ENCODE measurements at places on chromosomes 13 and 19.

DNA sequence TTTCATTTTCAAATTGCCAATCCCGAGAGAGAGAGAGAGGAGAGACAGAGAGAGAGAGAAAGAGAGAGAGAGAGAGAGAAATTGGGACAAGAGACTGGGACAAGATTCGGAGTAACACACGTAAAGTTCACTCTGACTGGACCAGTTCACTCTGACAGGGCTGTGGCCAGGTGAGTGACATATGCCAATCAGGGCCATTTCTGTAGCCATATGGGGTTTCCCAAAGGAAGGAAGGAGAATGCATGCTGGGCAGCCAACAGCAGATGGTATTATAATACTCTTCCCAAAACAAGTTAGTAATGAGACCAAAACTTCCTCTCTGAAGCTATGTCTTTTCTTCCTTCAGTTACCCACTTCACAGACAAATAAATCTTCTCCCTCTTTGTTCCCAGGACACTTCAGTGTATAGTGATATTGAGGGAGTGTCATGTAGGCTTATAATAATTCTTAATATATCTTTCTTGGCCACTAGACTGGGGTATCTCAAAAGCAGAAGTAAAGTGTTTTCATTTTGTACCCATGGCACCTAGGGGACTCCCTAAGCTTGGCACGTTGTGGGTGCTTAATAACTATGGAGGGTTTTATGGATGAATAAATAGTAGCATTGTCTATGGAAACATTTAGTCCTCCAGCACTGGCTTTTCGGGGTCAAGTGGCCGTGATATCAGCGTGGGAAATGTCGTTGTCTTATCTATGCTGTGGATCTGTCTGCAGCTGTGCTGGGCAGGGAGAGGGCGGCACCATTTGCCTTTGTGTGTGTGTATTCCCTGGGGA lies 51.6 kb downstream of the SERP2 start:
- DNase-seq: no peak

DNA sequence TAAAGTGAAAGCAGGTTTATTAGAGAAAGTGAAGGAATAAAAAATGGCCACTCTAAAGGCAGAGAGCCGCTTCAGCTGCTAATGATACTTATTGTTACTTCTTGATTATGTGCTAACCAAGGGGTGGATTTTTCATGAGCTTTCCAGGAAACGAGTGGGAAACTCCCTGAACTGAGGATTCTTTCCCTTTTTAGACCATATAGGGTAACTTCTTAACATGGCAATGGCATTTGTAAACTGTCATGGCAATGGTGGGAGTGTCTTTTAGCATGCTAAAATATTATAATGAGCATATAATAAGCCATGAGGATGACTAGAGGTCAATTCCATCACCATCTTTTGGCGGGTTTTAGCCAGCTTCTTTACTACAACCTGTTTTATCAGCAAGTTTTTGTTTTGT lies 890.0 kb downstream of the UQCRFS1 start:
- no peak for DNase-seq

DNA sequence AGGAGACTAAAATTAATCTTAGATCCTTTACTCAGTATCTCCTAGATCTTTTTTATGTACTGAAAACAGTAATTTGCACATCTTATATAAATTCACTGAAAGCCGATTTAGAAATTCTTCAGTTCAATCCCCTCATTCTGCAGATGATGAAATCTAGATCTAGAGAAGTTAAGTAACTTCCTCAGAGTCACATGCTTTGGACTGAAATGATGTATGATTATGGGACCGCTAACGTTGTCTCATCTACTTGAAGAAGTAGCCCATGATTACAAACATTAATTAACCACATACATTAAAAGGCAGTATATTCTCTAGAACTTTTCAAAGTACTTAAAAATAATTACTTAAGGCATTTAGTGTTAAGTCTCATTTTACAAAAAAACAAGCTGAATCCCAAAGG lies 37.8 kb downstream of the ELF1 start:
- DNase-seq: no peak

DNA sequence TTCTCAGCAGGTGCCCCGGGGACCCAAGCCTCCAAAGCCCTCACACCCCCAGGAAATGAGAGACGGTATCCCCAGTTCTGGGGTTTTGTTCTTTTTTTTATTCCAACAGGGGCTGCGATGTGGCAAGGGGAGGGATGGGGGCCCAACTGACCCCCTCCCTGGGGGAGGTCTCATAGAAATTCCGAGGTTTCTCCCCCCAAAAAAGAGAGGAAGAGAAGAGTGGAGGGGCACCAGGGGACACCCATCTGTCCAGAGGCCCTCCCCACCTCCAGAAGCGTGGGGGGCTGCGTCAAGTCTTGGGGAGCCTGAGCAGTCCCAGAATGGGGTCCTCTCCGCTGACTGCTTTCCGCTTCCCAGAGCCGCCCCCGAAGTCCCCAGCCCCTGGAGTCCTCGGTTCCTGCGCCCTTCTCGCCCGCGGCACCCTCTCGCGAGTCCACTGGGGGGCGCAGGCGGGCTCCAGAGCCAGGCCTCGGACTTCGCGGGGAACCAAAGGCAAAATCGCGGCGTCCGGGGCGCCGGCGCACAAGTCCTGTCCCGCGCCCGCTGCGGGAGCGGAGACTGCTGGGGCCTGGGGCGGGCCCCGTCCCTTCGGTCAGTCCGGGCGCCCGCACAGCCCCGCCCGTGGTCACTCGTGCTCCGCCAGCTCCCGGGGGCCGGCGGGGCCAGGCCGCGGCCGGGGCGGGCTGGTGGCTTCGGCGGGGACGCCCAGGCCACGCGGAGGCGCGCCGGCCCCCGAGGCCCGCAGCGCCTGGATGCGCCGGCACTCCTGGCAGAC lies 4.4 kb upstream of the ATP1A3 start:
- DNase-seq: no peak

DNA sequence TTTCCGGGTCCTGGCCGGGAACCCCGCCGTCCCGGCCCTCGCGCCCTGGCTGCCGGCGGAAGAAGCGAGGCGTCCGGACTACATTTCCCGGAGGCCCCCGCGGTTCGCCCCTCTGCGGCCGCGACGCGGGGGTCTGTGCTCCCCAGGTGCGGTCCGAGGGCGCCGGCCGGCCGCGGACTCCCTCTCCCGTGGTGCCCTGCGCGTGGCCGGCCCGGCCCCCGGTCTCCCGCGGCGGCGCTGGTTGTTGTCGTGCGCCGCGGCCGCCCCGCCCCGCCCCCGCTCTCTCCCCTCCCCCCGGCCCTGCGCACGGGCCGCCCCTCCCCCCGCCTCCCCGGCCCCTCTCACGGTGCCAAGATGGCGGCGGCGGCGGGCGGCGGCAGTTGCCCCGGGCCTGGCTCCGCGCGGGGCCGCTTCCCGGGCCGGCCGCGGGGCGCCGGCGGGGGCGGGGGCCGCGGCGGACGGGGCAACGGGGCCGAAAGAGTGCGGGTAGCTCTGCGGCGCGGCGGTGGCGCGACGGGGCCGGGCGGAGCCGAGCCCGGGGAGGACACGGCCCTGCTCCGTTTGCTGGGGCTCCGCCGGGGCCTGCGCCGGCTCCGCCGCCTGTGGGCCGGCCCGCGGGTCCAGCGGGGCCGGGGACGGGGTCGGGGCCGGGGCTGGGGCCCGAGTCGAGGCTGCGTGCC lies at the start of gene KMT2B:
Gene KMT2B, plus strand, starts transcription at position 339 of the 680 bp plus-strand sequence. Its CDS starts 16 bp downstream, at position 355.
- no peak for DNase-seq

- DNase-seq: peak; percentile 34
These were observed 671 bp downstream of the ZDHHC20 start for GRCh38 chr13:21458451-21458812.

- DNase-seq: no peak
These were observed 62.7 kb upstream of the PCDH17 start for GRCh38 chr13:57568865-57569264.

DNA sequence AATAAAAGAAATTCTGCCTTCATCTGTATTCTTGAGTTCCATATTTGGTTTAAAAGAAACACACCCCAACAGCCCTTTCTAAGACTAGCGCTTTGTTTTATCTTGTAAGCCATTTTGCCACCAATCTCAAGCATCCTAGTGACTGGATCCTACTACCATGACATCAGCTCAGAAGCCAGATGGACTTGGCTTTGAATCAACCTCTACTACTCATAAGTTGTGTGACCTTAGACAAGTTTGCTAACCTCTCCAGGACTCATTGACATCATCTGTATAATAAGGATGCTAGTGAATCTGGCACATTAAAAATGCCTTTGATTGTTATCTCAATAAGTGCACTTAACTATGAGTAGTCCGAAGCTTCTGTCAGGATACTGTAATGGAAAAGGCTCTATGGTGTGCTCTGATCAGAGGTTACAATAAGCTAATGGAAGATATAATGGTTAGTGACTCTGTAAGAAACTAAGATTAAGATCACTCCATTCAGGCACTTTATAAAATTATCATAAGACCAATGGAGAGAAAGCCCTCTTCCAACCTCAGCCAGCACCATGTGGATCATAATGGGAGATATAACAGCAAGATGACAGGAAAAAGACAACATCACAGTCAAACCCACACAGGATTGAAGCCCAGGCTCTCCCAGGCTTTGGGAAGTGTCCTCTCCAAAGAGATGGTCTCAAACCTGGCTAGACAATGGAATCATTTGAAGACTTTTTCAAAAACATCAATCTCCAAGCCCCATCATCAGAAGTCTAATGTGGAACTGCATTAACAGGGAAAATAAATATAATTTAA lies 180.6 kb upstream of the MIR17HG start:
- no peak for DNase-seq

- no peak for DNase-seq
These were observed 1.2 kb upstream of the TOMM40 start for GRCh38 chr19:44889830-44890365.

- DNase-seq: no peak
These were observed 2.6 kb downstream of the HMG20B start for GRCh38 chr19:3575260-3575741.

DNA sequence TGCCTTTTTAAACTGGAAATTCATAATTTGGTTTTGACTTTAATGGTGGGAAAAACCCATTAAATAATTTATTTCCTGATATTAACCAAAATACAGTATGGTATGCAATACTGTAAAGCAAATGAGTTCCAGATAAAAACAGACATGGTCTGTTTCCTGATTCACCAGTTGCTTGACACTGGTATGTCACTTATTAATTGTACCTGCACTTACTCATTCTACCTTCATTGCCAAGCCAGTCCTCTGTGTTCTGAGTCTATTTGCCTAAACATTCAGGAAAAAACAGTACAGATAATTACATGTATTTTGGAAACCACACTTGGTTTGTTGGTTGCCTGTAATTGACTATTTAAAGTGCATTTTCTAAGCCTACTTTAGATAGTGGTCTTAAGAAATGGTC lies 159.3 kb downstream of the TNFRSF19 start:
- no peak for DNase-seq

- DNase-seq: no peak
These were observed 51.4 kb upstream of the PSG8 start for GRCh38 chr19:42816894-42817293.

DNA sequence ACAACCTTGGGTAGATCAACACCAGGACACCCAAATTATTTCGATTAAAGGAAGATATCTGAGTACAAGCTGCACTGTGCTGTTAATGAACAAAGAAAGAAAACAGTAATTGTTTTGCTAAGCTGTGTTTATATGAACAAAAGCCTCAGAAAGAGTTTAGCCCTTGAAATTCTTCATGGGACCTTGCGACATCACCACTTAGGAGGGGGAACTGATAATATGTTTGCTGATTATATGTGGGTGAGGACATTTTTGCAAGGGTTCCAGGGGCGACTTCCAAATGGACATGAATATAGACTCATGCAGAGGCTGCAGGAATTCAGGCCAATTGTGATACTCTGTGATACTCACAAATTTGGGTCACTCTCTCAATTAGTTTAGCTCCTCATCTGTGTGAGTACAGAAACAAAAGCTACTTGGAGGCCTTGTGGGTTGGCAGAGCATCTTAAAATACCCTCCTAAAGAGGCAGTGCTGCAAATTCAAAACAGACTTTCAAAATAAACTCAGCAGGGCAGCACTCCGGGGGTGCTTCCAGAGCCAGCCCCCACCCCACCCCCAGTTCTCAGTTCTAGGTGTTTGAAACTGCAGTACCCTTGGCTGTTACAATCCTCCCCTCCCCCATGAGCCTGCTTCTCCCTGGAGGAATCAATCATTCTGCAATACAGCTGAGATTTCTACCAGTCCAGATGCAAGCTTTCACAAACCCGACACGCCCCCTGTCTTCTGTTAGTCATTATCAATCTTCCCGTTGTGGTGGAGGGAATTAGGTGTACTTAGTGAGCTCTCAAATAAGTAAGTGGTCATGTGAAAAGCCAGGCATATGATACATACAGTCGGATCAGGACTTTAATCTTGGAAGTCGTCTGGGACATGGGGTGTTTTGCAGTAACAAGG lies 97.0 kb upstream of the MBNL2 start:
- peak; percentile 48 for DNase-seq

DNA sequence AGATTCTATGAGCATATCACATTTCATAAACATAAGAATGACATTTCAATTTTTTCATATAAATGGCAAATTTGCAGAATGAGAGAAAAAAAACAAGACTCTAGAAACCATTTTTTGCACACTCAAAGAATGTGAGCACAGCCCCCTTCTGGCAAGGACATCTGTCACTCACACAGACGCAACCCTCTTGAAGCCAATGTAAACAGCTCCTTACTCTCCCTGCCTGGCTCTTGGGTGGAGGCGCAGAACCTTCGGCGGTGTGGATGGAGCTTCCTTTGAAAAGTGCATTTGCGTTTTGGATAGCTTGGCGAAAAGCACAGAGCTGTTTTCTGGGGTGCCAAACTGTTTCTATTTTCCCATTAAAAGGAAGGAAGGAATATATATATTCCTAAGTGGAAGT lies 367.6 kb upstream of the TSHZ3 start:
- no peak for DNase-seq

All from nucleus accumbens (tissue), 56 donors.